ENCODE measurements at places on chromosomes 2 and 18. TPM values are rescaled to one million over a fixed set of nuclear protein-coding genes. Genes with fewer than 3 reads are reported as not detected.

DNA sequence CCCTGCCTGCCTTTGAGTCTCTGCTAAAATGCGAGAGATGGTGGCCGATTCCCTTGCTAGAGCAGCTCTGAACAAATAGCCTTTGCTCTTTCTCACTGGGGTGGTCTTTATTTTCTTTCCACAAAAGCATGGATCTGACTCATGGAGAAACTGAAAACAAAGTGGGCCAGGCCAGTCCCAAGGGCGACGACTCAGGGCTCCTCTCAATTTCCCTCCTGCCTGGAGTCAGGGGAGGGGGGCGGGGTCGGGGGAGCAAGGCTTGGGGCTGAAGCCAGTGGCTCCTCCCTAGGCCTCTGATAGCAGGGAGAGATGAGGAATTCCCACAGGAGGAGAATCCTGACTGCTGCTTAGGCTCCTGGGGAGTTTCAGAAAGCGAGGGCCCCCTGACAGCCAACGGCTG is 17.1 kb upstream of the IL1R2 start:
- DNase-seq, result no peak

The POTEC gene
- not detected for total RNA-seq

DNA sequence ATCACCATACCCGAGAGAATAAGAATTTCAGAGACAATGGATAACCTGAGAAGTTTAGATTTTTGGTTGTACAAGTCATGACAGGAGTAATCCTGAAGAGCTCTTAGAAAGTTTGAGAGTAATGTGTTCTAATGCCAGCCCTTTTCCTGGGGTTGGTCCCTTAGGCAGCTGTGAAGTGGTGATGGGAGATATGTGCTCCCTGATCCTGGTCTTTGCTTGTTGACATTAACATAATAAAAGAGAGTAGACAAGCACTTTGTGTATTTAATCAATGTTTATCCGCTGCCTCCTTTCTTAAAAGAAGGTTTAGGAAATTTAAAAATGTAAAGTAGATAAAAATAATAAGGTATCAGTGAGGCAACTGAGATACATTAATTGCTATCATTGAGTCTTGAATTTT is 13.8 kb upstream of the DSC3 start:
- no peak for DNase-seq

DNA sequence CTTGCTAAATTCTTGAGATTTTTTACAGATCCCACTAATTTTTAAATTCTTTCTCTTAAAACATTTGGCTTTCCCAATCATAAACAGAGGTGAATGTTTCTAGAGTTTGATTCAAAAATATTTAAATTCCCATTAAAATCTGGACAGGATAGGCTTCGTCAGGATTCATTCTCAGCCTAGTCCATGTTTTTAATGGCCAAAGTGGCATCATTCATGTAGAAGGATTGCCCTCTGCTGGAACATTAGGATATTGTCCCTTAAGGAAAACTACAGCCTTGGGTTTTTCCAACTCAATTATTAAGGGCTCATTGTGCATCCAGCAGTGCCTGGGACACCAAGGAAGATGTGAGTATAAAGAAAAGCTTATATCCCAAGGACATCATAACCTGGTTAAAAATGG is 71.7 kb downstream of the TPGS2 start:
- DNase-seq, result peak; percentile 80

The GRP gene
- 1.3 TPM for total RNA-seq

- peak; percentile 74 for DNase-seq
These were observed 136.4 kb downstream of the ZNF407 start for GRCh38 chr18:74734013-74734444.

GRCh38 chr18:7857562-7857961 is 290.4 kb downstream of the PTPRM start:
- DNase-seq, result no peak

DNA sequence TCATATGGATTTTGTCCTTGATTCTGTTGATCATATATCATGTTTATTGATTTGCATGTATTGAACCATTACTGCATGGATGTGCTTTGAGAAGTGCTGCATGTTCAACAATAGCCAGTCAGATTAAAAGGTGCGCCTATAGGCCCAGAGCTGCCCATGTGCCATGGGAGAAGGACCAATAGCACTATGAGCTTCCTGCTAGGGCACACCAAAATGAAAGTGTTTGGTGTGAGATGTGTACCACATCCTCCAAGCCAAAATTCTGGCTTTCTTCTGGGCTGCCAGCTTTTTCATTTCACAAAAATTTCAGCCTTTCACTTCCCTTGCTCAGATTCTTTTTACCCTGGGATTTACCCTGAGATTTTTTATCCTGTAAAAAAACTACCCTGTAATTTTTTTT is 34.8 kb upstream of the MMADHC start:
- DNase-seq, result no peak

DNA sequence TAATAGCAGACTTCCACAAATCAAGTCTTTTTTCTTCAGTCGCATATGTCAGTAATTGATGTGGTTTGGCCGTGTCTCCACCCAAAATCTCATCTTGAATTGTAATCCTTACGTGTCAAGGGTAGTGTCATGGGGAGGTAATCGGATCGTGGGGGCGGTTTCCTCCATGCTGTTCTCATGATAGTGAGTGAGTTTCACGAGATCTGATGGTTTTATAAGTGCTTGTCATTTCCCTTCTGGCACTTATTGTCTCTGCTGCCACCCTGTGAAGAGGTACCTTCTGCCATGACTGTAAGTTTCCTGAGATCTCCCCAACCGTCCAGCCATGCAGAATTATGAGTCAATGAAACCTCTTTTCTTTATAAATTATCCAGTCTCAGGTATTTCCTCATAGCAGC is 478.8 kb downstream of the PTPRM start:
- DNase-seq, result no peak

The ANKAR gene
- 25.7 TPM for total RNA-seq

DNA sequence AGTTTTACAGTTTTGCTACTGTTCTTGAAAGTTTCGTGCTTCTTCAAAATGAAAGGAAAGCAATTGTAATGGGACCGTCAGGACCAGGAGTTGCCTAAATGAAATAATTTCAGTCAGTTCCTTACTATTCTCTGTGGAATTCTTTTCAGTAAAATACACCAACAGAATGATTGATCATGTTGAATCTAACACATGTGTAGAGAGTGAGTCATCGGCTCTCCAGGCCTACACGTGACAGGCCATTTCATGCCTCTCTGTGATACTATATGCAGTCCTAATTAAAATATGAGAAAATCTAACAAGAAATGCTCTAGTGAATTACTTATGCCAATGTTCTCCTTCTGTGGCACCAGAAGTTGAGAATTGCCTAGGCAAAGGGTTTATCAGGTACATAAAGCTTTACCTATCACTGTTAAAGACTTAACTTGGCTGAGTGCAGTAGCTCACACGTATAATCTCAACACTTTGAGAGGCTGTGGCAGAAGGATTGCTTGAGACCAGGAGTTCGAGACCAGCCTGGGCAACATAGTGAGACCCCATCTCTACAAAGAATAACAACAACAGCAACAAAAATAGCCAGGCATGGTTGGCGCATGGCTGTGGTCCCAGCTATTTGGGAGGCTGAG is 199.4 kb downstream of the LRRTM1 start:
- DNase-seq, result no peak

DNA sequence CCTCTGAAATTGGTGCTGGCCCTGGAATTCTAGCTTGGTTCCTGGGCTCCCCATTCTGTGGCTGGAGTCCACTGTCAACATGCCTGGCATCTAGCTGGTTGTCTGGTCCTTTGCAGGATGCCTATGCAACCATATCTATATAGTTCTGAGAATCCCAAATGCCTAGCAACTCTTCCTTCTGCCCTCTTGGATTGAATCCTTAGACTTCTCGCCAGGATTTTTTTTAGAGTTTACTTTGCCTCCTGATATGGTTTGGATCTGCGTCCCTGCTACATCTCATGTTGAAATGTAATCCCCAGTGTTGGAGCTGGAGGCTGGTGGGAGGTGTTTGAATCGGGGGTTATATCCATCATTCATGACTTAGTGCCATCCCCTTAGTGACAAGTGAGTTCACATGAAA is 65.0 kb upstream of the LYPD1 start:
- no peak for DNase-seq

- no peak for DNase-seq
These were observed 147.5 kb upstream of the TTC39C start for GRCh38 chr18:23867006-23867405.

DNA sequence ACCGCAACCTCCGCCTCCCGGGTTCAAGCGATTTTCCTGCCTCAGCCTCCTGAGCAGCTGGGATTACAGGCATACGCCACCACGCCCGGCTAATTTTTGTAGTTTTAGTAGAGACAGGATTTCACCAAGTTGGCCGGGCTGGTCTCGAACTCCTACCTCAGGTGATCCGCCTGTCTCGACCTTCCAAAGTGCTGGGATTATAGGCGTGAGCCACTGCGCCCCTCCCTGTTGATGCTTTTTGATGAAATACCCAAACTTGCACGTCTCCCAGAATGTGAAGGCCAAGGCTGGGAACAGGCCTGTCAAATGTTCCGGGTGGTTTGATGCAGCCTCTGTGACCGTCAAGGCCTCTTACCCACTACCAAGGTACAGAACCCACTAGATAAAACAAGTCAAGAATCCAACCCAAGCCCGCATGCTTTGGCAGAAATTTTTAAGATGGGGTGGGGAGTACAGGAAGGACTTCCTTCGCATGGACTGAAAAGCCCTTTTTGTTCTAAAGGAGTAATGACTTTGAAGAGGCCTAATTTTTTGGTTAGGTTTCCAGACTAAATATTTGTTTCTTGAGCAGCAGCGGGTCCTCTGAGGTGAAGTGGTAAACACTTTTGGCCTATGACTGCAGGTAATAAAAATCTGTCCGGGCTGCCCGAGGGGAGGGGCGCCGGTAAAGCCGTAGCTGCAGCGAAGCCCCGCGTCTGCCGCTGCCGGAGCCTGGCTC is 3.7 kb upstream of the EVX2 start:
- no peak for DNase-seq

The KCNG2 gene
- total RNA-seq, result not detected

DNA sequence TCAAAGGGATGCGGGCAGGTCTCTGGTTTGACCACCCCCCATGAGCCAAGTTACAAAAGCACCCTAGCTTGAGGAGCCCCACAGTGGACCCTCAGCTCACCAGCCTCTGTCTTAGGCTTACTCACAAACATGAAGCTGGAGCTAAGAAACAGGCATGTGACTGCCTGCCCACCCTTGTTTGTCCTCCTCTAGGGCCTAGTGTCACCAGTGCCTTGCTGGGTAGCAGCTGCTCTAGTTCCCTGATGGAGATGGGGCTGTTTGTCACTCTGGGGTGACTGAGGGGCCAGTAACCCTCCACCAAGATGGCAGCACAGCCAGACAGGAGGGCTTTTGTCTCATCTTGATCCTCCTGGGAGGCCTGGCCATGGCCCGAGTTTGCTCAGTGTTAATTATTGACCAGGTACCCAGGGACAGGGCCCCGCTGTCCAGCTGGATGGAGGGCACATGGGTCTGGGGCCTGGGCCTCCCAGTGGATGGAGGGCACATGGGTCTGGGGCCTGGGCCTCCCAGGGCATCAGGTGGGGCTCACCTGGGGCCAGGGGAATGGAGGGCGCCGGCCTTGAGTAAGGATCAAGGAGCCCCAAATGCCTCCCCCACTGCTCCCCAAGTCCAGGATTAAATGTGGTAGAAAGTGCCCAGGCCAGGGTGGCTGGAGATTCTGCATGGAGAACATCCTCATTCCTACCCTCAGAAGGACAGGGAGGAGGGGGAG is 185.9 kb upstream of the HAAO start:
- no peak for DNase-seq

The ASPRV1 gene
- total RNA-seq, result 0.62 TPM

DNA sequence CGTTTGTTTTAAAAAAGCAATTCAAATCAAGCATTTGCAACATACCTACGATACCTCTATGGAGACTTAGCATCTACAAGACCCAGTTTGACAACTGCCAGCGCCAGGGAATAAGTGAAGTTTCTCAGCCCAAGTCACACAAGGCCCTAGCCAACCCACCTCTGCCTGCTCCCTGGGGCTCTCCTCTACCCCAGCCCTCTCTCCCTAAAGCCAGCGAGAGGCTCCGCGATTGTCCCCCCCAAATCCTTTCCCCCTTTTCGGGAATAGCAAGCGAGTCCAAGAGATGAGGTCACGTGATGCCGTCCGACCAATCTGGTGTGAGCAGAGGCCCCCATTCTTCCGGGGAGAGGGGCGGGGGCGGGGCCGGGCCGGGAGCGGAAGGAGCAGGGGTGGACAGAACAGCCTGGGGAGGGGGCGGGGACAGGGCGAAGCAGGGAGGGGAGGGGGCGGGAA is 102.2 kb upstream of the RAB6C start:
- peak; percentile 99 for DNase-seq

DNA sequence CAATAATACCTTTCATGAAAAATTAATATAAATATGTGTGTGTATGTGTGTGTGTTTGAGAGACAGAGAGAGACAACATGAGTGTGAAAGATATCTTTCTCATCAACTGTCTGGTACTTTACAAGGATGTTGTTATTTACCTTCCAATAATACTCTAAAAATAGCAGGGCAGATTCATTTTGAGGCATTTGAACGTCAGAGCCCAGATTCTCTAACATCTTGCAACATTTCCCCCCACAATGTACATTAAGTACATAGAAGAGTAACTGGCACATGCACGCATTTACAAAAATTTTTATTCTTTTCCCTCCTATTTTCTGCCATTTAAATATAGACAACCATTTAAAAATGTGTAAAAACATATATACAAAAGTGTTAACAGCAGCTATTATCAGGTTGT is 100.9 kb downstream of the PID1 start:
- DNase-seq, result no peak

DNA sequence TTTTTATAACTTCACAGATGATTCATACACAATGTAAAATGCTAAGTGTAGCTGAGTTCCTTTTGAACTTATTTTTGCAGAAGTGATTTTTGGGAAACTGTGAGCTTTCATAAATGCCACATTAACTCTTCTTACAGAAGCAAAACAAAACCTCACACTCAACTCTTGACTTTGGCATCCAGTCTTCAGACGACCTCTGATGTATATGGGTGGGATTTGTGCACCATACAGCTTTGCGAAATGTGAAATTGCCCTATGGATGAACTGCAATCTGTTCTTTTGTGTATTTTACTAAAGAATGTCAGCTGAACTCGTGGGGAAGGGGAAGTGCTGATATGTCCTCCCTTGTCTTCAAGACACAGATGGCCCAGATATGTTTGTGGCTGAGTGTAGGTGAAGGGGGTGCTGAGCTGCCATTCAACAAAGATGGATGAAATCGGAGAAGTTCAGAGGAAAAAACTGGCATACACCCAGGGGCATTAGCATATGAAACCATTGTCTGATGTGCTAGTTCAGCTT is 218.3 kb downstream of the PTGR3 start:
- DNase-seq, result peak; percentile 47

GRCh38 chr2:677959-678550 is 849 bp upstream of the TMEM18 start:
- DNase-seq, result peak; percentile 53

The DAW1 gene
- not detected for total RNA-seq

- DNase-seq, result no peak
These were observed 3.0 kb upstream of the FIGLA start for GRCh38 chr2:70793450-70793849.

DNA sequence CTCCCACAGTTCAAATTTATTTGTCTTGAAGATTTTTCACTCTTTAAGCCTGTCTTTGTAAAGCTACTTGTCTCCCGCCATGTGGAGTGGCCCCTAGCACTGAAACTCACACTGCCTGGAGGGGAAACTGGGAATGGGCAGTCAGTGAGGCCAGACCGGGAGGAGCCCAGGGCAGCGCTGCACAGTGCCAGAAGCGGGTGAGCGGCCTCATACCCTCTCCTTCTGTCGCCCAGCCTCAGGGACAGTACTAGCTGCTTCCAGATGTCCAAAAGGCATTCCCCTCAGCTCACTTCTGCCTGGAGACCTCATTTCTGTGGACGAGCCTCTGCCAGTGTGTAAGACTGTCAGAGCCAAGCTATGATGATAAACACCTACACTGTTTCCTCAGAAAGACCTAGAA is 79.9 kb downstream of the SEPTIN10 start:
- DNase-seq, result no peak

GRCh38 chr2:46519265-46519664 is 39.9 kb downstream of the TMEM247 start:
- DNase-seq, result peak; percentile 48

Measured in tongue (tissue), 3 donors.